ENCODE measurements at places on chromosomes 6 and 20.
A peak's percentile ranks its signal among the peaks of the same experiment; 100 is the strongest.

GRCh38 chr6:115618256-115618655, 442.4 kb downstream of the FRK start:
- DNase-seq: no peak

GRCh38 chr6:46015119-46015968, at the start of gene CLIC5:
CLIC5 (minus strand) TSS chr6:46015860; CDS start chr6:46015542, 318 bp downstream.
- no peak for DNase-seq

DNA sequence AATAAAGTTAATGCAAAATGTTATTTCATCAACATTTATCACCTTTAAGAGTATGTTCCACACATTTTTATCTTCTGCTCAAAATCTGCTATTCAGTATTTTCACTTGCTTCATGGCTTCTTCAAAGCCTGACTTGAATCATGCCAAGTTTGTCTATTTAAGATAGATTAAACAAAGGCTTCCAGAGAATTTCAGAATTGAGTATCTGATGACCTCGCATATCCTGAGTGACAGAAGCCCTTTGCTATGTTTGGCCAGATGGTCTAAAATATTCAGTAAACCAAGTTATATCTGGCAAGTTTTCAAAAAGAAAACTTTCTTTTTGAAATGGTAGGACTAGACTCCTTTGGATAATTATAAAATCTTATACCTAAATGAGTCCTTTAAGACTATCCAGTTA, 348.9 kb upstream of the KCNQ5 start:
- DNase-seq: peak; percentile 80

- DNase-seq: peak; percentile 51
Measured at GRCh38 chr20:7667194-7667593, 273.1 kb downstream of the HAO1 start.

DNA sequence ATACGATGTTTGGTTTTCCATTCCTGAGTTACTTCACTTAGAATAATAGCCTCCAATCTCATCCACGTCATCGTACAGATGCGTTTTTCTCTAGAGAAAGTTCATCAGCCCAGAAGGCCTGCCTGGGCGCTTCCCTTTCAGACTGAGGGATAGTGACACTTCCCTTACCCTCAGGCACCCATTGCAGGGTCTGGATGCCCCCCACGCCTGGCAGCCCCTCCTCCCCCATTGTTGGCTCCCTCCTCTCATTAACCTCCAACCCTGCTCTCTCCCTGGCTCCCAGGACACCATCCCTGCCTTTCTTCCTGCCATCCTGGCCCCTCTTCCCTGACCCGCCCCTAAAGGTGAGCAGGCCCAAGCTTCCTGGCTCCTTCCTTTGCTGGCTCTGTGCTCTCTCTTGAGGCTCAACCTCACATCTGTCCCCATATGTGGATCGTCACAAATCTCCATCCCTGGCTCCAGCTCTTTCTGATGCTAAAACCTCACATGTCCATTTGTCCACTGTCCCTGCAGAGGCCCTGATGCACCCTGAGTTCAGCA, 145.2 kb downstream of the SYCP2 start:
- no peak for DNase-seq

DNA sequence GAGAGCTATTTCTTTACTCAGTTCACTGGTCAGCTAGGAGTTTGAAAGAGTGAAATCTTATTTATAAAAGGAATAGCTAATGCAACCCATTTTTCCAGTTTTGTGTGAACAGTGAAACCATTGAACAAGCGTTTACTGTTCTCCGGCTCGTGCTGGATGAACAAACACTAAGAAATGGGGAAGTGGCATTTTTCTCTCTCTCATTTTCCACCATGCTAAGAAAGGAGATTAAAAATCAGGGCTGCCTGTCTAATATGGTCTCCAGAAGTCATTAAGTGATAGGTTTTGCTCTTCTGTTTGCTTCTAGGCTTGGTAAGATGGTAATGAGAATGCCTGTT, 774 bp upstream of the SFT2D1 start:
- no peak for DNase-seq

DNA sequence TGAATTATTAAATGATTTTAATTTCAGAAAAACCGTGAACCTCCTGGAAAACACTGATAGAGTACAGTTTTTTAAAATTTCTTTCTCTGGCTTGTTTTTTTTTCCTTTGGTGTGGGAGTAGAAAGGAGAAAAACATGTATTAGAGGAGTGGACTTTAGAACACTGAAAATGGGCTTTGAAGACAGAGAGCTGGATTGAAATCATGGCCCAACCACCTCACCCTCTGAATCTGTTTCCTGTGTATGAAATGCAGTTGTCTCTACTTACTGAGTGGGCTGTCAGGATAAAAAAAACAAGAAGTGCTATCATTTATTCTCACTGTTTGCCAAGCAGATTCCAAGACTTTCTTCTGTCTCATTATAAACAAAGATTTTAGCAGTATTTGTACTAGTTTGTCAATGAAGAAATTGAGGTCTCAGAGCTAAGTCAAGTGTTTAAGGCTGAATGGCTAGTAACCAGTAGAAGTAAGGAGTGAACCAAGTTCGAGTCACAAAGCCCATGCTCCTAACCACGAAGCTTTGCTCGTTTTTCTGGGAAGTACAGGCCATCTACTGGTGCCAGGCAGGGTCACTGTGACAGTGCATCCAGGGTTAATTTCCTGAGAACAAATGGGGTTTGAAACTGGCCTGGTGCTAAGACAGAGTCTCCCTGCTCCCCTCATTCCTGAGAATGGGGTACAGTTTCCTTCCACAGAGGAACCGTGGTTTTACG, 256.4 kb downstream of the TMEM242 start:
- peak; percentile 29 for DNase-seq

- peak; percentile 24 for DNase-seq
Measured at GRCh38 chr6:111482188-111482958, 645 bp downstream of the REV3L start.

GRCh38 chr6:136282906-136283305, 6.7 kb downstream of the BCLAF1 start:
- no peak for DNase-seq

DNA sequence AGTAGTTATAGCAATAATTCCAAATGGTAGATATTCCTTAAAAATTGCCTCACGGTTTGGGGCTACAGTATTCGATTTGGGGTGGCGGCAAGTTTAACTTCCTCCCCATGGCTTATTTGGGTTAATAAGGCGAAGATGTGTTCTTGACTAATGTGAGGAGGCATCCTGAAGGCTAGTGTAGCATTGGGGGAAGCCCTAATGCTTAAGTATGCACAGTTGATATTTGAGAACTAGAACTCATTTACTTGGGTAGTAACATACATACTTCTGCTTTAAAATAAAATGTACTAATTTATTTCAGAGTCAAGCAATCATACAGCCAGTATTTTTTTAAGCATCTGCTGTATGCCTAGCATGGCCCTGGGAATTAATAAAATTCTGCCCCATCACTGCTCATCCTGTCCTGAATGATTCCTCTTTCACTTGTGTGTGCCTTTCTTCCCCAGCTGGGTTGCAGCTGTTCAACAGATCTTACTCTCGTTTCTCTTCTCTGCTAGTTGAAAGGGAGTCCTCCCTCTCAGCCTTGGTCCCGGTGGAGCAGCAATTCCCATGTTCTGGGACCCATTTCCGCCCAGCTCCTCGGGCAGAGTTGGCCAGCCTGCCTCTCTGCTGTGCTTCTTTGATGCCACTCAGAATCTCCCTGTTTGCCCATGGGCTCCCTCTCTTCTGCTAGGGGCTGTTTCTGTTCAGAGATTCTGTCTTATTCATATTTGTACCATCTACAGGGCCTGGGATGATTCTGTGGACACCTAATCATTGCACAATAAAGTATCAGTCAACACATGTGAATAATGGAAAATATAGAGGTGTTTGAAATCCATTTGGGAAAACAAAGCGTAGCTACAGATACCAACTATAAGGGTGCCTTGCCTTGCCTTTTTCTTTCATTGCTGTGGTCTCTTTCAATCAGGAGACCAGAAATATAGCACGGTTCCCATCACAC, 104.8 kb downstream of the ARID1B start:
- no peak for DNase-seq

DNA sequence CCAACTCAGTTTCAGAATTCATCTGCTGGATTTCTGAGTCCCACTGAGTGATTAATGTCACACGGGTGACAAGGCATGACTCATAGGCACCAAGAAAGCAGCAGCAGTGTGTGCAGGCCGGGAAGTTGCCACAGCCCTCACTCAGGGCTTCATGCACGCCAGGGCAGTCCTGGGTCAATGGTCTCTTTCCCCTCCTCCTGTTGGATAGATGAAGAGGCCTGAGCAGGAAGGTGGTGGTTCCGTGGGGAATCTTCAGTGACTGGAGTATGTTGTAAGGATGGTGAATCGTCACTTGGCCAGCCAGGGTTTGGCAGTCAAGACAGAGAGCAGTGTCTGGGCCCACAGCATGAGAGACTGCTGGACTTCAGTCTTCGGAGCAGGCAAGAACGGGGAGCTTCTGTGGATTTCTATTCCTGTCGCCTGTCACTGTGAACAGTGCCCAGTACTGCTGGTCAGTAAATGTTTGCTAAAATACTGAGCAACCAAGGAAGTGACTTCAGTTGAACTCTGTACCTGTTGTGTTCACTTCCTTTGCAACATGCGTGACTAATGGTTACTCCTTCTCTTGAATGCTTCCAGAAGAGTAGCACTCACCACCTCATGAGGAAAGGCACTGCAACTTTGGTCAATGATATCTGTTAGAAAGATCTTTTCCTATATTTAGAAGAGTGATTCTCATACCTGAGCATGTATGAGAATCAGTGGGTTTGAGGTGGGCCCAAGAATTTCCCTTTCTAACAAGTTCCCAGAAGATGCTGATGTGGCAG, 62.0 kb upstream of the CD93 start:
- DNase-seq: peak; percentile 54

GRCh38 chr6:149024361-149024760, 277.5 kb downstream of the UST start:
- no peak for DNase-seq

GRCh38 chr6:136666041-136666440, 115.8 kb upstream of the MAP7 start:
- no peak for DNase-seq

DNA sequence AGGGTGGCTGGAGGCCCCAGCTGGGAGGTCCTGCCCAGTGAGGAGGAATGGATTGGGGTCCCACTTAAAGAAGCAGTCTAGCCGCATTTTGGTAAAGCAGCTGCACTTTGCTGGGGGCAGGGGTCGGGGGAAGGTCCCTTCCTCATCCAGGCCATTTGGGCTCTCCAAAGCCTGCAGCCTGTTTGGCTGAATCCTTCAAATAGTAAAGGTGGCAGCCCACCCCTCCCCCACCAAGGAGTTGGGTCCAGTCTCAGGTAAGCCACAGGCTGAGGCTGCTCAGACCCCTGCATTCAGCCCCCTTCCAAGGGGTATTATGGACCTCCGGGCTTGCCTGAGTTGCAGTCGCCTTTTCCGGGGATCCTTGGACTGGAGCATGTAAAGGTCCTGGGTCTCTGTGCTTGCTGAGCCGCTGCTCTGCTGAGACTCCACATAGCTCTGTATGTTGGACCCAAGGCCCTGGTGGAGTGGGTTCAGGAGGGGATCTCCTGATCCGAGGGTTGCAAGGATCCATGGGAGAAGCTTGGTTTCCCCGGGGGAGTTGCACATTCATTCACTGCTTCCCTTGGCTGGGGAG, 417.4 kb downstream of the KHDRBS2 start:
- no peak for DNase-seq

DNA sequence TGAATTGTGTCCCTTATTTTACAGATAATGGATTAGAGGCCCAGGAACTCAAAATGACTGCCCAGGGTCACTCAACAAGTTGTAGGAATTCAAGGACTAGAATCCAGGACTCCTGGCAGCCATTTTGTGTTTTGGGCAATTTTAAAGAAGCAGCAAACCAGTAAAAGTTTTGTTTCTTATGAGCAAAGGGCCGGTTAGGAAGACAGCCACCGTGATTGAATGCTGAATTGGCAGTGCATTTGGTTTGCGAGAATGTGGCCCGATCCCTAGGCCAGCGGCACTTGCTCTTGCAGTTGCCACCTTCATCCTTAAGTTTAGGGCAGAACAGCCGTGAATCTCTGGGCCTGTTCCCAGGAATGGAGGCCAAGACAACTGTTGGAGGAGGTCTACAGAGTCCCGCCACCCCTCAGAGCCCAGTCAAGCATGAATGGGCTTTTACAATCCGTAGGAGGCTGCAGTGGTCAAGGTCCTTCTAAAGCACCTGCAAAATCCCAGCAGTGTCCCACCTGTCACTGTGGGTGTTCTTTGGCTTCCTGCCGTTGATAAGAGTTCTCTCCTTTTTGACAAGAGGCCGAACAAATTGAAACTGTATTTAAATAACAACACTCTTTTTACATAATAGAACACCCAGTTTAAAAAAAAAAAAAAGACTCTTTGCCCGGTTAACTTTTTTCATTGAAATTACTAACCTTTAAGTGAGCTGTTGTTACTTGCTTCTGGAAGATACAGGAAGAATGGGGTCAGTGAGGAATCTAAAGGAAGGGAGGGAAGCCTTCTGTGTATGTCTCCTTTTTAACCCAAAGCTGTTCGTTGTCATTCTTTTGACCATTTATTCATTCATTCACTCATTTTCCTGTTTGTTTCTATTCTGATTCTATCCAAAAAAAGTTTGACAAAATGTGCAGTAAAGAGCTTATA, 68.7 kb downstream of the PHACTR2 start:
- no peak for DNase-seq

GRCh38 chr6:155543166-155543847, 87.7 kb upstream of the NOX3 start:
- DNase-seq: peak; percentile 23

- DNase-seq: no peak
Measured at GRCh38 chr6:136171231-136171630, 78.9 kb downstream of the MTFR2 start.

GRCh38 chr20:58976061-58976730, 4.9 kb upstream of the NELFCD start:
- no peak for DNase-seq

DNA sequence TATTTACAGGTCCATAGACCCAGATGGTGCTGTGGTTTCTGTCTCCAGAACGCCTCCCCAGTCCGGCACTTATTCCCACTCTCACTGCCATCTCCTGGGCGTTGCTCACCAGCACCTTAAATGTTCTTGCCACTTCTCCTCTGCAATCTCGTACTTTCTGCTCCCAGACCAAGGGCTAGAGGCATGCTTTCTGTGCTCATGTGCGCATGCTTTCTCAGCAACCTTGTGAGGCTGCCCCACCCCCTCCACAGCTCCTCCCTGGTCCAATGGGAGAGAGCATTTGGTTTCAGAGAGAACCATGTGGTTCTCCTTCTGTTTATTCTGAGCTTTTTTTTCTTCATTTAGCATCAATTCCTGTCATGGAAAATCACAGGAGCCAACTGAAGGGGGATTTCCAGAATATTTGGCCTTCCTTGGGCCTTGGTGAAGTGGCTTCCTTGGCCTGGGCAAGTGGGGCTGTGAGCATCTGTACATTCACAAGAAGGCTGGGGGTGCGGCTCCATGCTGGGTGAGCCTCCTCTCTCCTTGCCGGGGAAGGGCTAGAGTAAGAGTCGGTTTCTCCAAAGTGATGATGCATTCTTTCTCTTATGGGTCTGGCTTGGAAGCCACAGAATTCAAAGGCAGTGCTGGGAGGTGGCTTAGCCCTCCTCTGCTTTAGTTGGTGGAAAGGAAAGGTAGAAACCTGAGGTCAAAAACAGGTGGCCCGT, 66.6 kb downstream of the PHACTR3 start:
- no peak for DNase-seq

DNA sequence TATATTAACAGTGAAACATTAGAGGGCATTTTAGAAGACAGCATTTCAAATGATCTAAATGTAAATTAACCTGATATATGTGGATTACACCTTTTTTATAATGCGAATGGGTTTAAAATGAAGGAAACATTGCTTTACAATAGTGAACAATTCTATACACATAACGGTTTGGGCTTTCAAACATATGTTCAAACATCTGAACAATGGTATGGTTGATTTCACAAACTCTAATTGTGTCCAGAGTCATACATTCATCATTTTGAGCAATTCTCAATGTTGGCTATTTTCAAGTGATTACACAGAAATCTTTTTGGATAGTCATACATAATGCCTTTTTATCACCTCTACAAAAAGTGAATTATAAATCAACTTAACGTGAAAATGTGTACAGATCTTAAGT, 578.1 kb downstream of the PHF3 start:
- no peak for DNase-seq

All from choroid plexus epithelial cell (primary cell).